ENCODE measurements at places on chromosomes 1 and 21.

DNA sequence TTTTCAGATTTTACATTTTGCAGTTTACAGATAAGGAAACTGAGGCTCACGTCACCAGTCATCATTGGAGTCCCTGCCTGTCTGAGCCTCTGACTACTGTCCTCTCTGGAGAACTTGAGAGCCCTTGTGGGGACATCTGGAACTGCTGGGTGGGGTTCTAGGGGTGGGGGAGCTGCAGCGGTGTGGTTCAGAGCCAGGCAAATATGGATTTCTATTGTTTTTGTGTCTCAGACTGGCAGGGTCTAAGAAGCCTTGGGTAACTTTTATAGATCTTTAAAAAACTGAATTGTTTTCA, 46.9 kb downstream of the IER5 start:
- peak; percentile 34 for DNase-seq

- no peak for DNase-seq
Observed at GRCh38 chr1:91537281-91537986, 36.8 kb downstream of the CDC7 start.

GRCh38 chr1:1169429-1170214, 4.1 kb upstream of the TTLL10 start:
- DNase-seq, result no peak

- DNase-seq, result no peak
Observed at GRCh38 chr1:238660849-238661248, 725.5 kb upstream of the CHRM3 start.

- no peak for DNase-seq
Observed at GRCh38 chr1:57175506-57175905, 209.7 kb upstream of the C8B start.

DNA sequence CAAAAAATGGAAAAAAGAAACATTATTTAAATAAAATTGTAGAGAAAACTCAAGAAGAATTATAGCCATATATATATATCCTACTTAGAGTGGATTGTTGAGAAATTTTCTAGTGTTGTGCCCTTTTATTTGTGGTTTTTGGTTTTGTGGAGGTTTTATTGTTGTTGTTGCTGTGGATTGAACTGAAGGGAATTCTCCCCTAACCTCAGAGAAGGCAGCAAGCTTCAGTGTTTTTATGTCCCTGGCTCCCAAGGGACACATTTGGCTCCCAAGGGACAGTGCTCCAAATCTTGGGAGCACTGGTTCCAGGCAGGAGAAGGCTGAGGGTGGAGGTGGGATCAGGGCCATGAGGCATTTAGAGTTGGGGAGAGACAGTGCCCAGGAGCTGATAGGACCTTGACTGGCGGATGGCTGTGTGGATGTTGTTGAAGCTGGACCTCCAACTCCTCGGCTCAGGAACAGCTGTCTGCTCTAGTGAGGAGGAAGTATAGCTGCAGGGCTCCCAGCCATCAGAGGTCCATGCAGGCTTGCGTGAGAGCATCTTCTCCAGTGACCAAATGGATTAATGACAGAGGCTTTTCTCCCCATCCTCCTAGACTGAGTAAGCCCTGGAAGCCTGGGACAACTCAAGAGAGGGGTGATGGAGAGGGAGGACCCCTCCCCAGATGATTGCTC, 100.5 kb downstream of the TEX35 start:
- DNase-seq, result no peak

DNA sequence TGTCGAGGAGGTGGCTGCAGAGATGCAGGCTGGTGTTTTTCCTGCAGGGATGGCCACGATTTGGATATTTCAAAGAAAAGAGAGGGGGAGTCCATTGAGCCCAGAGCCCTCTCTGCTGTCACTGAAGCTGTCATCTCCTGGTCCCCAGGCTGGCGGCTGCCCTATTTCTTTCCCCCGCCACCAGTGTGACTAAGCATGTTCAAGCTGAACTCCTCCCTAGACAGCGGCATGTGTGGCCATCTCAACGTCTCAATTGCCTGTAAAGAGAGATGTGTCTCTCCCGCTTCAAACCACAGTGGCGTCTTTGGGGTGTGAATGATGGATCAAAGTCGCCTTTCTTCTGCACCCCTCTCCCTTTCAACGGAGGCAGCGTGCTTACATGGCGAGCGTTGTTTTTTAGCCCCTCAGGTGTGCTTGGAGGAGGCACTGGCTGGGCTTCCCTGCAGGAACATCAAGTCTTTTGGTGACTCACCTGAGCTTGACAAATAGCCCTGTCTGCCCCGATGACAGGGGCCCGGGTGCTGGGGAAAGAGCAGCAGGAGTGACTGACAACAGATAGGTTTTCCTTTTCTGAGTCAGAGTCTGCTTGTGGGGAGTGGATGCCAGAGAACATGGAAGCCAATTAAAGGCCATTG, 346.4 kb upstream of the AJAP1 start:
- DNase-seq, result no peak

DNA sequence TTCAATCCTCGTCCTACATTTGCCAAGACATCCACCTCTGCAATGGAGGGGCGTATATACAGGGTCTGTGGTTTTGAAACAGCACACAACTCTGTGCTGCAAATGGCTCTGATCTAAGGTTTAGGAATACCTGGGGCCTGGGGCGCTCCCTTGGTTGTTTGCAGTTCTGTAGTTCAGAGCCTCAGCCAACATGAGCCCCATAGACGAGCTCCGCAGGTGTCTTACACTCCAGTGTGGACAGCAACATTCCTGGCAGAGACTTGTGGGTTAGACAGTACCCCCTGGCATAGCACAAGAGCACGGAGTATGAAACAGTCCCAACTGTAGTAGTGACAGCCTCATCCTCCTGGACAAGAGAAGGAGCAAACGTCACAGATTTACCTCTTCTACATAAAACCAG, 120.3 kb upstream of the BARHL2 start:
- no peak for DNase-seq

DNA sequence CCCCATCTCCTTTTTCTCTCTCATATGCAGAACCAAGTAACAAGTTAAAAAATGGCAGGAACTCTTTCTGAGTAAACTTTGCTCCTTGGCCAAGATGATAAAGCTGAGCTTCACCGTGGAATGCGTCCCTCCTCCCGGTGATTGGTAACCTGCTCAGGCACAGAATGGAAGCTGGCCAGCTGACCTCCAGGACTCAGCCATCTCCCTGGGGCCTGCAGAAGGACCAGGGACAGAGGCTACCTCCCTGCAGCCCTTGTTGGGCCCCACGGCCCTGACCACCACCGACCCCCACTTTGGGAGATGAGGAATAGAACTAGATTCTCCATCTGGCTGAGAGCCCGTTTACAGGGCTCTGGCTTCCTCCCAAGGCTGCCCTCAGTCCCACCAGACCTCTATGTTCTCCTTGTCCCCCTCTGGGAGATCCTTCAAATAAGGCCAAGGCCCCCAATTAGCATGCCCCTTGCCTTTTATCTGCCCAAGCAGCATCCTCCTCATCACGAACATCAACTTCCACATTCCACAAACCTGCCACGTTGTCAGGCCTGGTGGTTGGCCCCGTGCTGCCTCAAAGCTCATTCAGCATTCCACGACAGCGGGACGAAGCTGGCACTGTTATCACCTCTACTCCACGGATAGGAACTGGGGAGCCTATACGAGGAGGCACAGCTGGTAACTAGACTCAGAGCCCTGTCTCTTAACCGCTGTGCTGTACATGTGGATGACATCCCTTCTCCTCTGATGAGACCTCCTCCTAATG, 74.2 kb downstream of the CD34 start:
- DNase-seq, result no peak

GRCh38 chr1:159798893-159799292, 3.3 kb upstream of the FCRL6 start:
- peak; percentile 68 for DNase-seq

GRCh38 chr21:44602463-44602850, 2.1 kb downstream of the KRTAP10-7 start:
- DNase-seq, result no peak

DNA sequence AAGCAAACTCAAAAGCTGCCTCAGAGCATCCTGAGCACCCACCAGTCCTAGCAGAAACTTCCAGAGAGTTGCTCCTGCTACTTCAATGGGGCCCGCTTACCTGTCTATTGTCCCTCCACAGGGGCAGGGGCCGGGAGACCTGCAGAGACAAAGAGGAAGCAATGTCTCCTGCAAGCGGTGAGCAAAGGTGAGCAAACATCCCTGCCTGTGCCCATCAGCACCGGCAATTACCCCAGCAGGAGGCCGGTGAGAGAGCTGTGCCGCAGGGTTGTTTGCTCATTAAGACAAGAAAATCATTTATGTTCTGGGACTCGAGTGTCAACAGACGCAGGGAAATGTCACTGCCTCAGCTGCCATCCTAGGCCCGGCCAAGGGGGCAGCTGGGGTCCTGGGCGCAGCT, 53.8 kb upstream of the TARDBP start:
- no peak for DNase-seq

- no peak for DNase-seq
Observed at GRCh38 chr1:158131217-158131616, 49.5 kb upstream of the CD1D start.

- no peak for DNase-seq
Observed at GRCh38 chr1:53140451-53140850, 2.0 kb downstream of the SLC1A7 start.

GRCh38 chr1:201946224-201946908, at the start of gene LMOD1:
TSS of gene LMOD1 (minus strand) at chr1:201946548. CDS start at chr1:201946340, 208 bp downstream.
- no peak for DNase-seq

GRCh38 chr1:43235451-43236121, 34.2 kb upstream of the TMEM125 start:
- no peak for DNase-seq

DNA sequence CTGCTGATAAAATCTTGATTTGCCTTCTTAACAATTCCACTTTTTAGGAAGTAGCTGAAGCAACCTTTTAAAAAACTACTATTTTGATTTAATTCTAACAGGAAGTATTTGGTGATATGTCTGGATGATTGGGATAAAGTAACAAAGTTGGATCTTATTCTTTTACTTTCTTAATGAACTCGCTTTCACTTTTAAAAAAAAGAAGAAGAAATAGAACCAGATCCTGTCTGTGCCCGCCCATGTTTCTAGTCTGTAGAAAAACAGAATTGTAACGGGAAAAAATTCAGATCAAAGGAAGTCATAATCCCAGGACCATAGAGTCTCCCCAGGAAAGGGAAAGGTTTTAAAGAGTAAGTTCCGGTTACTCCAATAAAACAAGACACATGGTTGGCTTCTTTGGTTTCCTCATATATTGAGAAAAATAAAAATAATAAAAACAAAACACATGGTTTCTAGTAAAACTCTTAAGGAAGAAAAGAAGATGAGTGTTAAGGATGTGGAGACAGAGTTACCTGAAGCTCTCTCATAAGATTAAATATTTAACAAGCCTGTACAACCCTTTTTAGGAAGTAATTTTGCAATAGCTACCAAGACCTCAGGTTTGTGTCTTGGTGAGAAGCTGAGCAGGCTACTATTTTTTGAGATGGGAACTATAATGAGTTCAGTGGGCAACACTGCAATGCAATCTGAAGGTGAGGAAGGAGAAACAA, 4.9 kb downstream of the CD48 start:
- no peak for DNase-seq

DNA sequence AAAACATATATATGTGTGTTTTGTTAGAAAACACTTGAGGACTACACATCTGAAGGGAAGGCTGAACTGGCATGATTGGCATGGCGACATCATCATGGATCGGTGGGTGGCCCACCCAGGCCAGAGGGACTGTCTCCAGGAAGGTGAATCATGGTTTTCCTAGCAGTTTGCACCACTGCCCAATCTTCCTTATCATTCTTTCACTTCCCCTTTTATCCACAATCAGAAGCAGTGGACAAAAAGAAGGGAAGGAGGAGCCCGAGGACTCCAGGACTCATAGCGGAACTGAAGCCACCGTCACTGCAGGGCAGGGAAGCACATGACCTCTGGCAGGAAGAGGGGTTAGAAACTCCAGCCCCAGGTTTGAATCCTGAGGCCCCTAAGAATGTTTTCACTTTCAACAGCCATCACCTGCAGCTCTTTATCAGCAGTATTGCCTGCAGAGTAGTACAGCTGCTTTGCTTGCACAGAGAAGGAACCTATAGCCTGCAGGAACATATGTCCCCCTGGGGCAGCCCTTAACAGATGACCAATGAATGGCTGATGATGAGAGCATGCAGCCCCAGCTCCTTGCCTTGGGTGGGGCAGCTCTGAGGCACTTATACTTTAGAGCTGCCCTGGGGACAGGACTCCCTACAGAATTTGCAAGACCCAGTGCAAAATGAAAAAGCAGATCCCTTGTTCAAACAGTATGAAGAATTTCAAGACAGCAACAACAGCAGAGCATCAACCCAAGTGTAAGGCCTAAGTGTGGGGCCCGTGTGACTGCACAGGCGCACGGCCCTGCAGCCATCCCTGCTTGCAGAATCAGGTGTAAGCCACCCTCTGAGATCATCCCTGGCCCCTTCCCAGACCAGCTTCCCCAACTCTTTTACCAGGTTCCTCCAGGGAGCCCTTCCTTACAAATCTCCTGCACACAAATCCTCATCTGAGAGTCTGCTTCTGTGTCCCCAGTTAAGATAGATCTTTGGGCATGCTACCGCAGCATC, 241.8 kb upstream of the IRF2BP2 start:
- DNase-seq, result no peak

DNA sequence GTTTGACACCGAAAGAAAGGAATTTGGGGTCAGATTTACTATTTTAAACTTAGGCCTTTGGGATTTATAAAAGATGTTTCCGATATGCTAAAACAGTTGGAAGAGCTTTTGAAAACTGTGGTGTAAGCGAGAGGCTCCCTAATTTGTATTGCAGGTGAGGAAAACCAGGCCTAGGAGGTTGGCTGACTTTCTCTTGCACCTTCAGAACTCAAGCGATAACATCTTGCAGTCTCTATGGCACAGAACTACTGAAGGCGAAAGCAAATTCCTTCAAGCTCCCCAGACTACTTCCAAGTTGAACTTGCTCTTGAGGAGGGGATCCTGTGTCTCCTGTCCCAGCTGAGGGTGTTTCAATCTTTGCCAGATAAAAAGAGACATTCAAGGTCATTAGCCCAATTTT, 685.7 kb downstream of the ADGRL2 start:
- DNase-seq, result no peak

- DNase-seq, result no peak
Observed at GRCh38 chr1:10149231-10149630, 61.1 kb upstream of the KIF1B start.

DNA sequence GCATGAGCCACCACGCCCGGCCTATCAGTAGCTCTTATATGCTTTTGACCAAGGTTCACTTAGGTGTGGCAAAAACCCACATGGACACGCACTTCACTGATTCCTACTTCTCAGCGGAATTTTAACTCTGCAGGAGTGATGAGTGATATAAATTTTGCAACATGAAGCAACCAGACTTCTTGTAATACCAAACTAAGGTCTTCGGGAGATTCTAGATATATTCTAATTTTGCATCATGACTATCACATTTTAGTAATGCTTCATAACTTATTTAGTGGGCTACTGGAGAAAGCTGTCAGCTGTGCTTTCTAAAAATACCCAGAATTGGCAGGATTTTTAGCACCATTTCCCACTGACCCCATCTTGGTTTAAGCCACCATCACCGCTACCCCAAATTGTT, 27.8 kb downstream of the RHCE start:
- no peak for DNase-seq

All from CD4-positive, alpha-beta T cell treated with Interleukin-17A for 1 hour (primary cell).